Tibial nerve (tissue), 4 donors: ENCODE measurements at places on chromosomes 1 and 21. TPM values are rescaled to one million over a fixed set of nuclear protein-coding genes. Genes with fewer than 3 reads are reported as not detected.

DNA sequence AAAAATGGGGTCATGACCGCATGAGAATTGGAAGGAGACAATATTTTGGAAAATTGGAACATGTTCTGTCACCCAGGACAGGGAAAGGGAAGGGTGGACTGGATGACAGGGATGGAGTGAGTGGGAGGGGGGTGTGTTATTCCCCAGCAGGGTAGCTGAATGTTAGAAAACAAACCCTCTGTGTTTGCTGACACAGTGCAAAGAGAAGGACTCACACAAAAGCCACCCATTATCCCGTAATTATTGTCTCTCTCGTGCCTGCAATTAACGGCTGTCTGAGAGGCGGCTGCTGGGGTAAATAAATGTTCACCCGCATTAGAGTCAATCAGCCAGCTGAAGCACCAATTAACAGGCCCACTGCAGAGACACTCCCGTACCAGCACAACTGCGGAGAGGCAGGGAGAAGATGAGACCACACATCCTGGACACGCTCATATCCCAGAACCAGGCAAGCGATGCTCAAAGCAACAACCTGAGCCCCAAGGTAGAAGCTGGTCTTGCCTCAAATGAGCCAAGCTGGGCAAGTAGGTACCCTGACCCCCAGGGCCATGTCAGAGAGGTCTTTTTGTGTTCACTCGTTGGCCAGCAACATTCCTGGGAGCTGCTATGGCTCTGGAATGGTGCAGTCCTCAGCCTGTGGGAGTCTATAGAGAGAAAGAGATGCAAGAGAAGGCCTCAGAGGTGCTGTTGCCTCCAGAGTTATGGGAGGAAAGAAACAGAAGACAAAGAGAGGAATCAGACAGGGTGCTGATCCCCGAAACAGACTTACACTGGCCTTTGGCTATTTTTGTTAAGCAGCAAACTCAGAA is 19.4 kb downstream of the PLEKHA6 start:
- H3K4me1 ChIP-seq: no peaks in the 10 kb centered on the region
- no peaks in the 10 kb centered on the region for H3K36me3 ChIP-seq
- no peak for DNase-seq
- H3K4me3 ChIP-seq: no peak overlapping the region
- H3K27ac ChIP-seq: no peak overlapping the region
- H3K27me3 ChIP-seq: no peaks in the 10 kb centered on the region

DNA sequence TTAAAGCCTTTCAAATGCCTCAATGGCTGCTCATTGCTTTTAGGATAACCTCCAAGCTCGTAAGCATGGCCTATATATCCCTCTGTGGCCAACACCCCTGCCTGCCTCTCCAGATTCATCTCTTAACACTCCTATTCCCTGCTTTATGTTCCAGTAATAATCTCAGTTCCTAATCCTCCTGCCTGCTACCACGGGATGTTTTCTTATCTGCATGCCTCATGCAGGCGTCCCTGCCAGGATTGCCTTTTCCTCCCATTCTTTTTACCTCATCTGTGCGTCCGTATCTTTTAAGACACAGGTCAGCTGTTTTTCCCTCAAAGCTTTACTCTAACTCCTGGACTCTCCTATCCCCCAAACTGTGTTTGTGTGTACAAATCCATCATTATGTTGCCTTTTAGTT is 36.1 kb downstream of the ZBTB40 start:
- no peak overlapping the region for H3K4me3 ChIP-seq
- no peak overlapping the region for H3K27ac ChIP-seq
- no peak for DNase-seq
- no peaks in the 10 kb centered on the region for H3K4me1 ChIP-seq

Gene HAO2
- not detected for total RNA-seq

DNA sequence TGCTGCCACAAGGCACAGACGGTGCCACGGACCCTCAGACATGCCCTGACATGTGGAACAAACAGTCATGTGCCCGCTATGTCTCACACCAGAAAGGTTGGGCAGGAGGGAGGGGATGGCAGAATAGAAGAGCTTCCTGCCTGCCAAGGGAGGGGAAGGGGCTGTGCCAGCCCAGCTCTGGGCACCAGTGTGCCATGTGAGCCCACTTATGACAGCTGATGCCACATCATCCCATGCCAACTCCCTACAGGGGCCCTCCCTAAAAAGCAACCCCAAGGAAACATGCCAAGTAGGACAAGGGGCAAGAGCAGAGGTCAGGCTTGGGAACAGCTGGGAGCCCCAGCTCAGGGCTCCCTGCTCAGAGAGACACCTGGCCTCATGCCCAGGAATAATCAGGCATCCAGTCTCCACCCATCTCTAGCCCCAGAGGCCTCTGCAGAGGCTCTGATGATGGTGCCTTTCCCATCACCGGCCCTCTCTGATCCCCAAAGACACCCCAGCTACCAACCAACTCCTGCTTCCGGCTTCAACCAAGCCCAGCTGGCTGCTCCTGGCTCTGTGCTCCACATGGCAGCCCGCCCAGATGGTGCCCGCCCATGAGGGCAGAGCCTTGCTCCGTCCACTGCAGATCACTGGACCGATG is 10.3 kb downstream of the ADGRB2 start:
- no peak for DNase-seq
- H3K4me1 ChIP-seq: no peaks in the 10 kb centered on the region
- H3K36me3 ChIP-seq: no peaks in the 10 kb centered on the region
- no peaks in the 10 kb centered on the region for H3K27me3 ChIP-seq

DNA sequence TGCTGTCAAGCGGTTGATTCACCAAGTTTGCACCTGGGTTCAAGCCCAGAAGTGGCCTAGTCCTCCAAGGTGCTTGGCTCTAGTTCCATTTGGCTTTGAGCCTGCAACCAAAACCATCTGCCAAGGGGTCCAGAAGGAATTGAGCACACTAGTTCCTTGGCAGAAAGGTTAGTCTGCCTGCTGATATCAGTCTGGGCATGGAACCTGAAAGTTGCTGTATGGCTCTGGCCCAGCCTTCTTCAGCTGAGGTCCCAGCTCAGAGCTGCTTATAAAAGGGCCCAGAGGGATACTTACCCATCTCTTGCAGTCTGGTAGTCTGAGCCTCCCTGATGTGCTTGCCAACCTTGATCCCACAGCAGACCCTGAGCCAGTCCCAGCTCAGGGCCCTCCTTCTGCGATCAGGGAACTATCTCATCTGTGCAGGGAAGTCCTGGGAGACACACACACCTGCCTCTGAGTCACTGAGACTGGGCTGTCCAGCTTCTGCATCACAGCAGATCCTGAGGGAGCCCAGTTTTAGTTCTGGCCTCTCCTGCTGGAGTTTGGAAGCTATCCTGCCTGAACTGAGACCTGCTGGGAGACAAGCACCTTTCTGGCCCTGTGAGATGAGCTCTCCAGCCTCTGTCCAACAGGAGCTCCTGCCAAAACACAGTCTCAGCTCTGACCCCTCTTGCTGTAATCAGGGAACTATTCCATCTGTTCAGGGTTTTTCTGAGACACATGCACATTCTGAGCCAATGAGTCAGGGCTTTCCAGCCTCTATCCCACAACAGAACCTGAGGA is 75.8 kb downstream of the CTH start:
- H3K36me3 ChIP-seq: no peaks in the 10 kb centered on the region
- H3K27ac ChIP-seq: no peak overlapping the region
- no peak overlapping the region for H3K4me3 ChIP-seq
- H3K27me3 ChIP-seq: no peaks in the 10 kb centered on the region
- peak; percentile 19 for DNase-seq

DNA sequence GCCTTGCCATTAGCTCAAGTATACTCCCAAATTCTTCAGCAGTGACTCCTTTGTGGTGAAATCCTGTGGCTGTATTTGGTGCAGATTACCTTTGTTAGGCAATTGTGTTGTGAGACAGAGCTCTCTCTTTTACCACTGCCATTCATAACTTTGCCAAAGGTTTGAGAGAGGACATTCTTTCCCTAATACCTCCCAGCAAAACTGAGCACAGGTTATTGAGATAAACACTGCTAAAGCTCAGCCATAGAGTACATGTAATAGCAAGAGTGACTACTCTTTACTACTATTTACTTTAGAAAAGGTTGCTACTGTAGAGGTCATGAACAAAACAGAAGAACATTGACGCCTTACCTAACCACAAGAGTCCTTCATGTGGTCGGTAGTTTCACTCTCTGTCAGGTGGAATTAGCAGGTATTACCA is 514.0 kb upstream of the ADAMTS5 start:
- H3K27me3 ChIP-seq: no peaks in the 10 kb centered on the region
- DNase-seq: no peak
- H3K4me1 ChIP-seq: no peaks in the 10 kb centered on the region
- H3K36me3 ChIP-seq: no peaks in the 10 kb centered on the region
- H3K27ac ChIP-seq: no peak overlapping the region

DNA sequence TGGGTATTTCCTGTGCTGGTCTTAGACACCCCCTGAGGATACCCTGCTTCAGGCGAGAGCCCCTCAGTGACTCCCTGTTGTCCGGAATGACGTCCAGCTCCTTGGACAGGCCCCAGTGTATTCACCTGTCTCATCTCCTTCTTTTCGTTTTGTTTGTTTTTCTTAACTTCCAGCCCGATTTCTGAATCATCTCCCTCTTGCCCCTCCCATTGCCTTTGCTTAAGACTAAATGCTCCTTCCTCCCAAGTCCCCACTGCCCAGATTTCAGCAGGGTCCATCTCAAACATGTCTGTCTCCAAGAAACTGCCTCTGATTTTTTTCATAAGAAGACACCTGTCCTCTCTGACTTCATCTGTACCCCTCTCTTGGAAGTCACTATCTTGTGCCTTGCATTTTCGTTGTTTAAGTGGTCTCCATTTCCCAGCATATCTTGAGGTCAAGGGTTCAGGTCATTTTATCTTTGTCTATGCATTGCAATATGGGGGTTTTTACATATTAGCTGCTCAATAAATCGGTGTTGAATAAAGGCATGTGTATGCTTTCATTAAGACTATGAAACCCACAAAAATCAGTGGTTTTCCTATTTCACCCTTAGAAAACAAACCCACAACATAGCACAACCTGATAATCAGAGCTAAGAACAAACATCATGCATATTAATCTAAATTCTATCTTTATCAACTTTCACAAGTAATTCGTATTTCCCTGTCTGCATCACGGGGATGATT is 58.4 kb upstream of the LGALS8 start:
- no peak overlapping the region for H3K27ac ChIP-seq
- H3K4me3 ChIP-seq: no peak overlapping the region
- H3K4me1 ChIP-seq: no peaks in the 10 kb centered on the region
- DNase-seq: no peak

GRCh38 chr21:25881524-25882376 is 147.0 kb downstream of the GABPA start:
- no peaks in the 10 kb centered on the region for H3K27me3 ChIP-seq
- peak; percentile 60 for DNase-seq
- no peaks in the 10 kb centered on the region for H3K4me1 ChIP-seq
- no peaks in the 10 kb centered on the region for H3K36me3 ChIP-seq

Gene KCNN3
- 0.78 TPM for total RNA-seq

Gene S100A3
- 1.1 TPM for total RNA-seq

- no peaks in the 10 kb centered on the region for H3K27me3 ChIP-seq
- H3K4me3 ChIP-seq: peak within 1 kb of the TSS; percentile 81
- H3K4me1 ChIP-seq: peaks cover 16% of the 10 kb centered on the region
- H3K36me3 ChIP-seq: no peaks in the 10 kb centered on the region
- DNase-seq: no peak
Measured at GRCh38 chr1:6554907-6555778, at the start of gene TAS1R1. Gene TAS1R1, plus strand, starts transcription at chr1:6555307. Its CDS starts 67 bp downstream, at chr1:6555374.

Gene UBE2U
- not detected for total RNA-seq

GRCh38 chr21:32246571-32247140 is 32.2 kb downstream of the MIS18A start:
- H3K4me1 ChIP-seq: peaks cover 7% of the 10 kb centered on the region
- no peaks in the 10 kb centered on the region for H3K27me3 ChIP-seq
- H3K36me3 ChIP-seq: no peaks in the 10 kb centered on the region
- no peak for DNase-seq
- no peak overlapping the region for H3K27ac ChIP-seq

- no peaks in the 10 kb centered on the region for H3K27me3 ChIP-seq
- no peak overlapping the region for H3K27ac ChIP-seq
- H3K4me3 ChIP-seq: no peak overlapping the region
- no peaks in the 10 kb centered on the region for H3K36me3 ChIP-seq
Measured at GRCh38 chr1:195981448-195982139, 626.6 kb downstream of the KCNT2 start.

Gene SPATA6
- 59.1 TPM for total RNA-seq

GRCh38 chr21:25341981-25342380 is 265.3 kb downstream of the MRPL39 start:
- H3K4me3 ChIP-seq: no peak overlapping the region
- H3K4me1 ChIP-seq: no peaks in the 10 kb centered on the region
- no peaks in the 10 kb centered on the region for H3K27me3 ChIP-seq
- H3K36me3 ChIP-seq: no peaks in the 10 kb centered on the region
- no peak for DNase-seq
- no peak overlapping the region for H3K27ac ChIP-seq

Gene AMY2A
- total RNA-seq: 1.8 TPM

- DNase-seq: no peak
- no peak overlapping the region for H3K27ac ChIP-seq
- no peaks in the 10 kb centered on the region for H3K36me3 ChIP-seq
Measured at GRCh38 chr21:38561613-38562581, 63.6 kb upstream of the ERG start.

Gene KCNQ4
- total RNA-seq: 2.1 TPM

Gene TTC24
- total RNA-seq: not detected

Gene ANKRD34A
- total RNA-seq: 1.7 TPM

Gene AIM2
- 1.5 TPM for total RNA-seq

Gene LCE3D
- total RNA-seq: not detected

GRCh38 chr1:21687081-21687529 is 17.9 kb upstream of the RAP1GAP start:
- H3K27me3 ChIP-seq: no peaks in the 10 kb centered on the region
- no peaks in the 10 kb centered on the region for H3K4me1 ChIP-seq
- H3K27ac ChIP-seq: no peak overlapping the region
- no peak for DNase-seq
- no peak overlapping the region for H3K4me3 ChIP-seq

Gene CBS
- 221 TPM for total RNA-seq

DNA sequence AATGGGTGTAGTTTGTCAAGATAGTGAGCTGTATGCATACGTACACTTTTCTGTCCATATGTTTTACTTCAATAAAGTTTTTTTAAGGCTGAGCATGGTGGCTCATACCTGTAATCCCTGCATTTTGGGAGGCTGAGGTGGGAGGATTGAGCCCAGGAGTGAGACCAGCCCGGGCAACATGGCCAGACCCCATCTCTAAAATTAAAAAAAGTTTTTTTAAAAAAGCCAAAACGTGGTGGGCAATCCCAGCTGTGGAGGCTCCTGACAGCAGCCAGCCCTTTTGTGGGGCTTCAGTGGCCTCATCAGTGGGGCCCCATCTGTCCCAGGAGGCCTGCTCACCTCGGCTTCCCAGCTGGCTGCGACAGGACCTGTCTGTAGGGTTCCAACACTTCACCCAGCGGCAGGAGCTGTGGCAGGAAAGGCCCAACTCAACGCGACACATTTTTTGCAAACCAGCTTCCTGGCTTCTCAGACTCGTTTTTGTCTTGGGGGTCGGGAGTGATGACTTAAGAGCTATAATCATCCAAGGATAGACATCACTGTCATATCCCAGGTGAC is 56.9 kb upstream of the LBR start:
- no peak for DNase-seq
- H3K27ac ChIP-seq: no peak overlapping the region
- H3K4me1 ChIP-seq: no peaks in the 10 kb centered on the region
- no peaks in the 10 kb centered on the region for H3K27me3 ChIP-seq
- no peak overlapping the region for H3K4me3 ChIP-seq
- H3K36me3 ChIP-seq: no peaks in the 10 kb centered on the region

Gene EDN2
- not detected for total RNA-seq
